Erythroblast (primary cell): ENCODE measurements at places on chromosomes 13 and 19.

GRCh38 chr19:19278315-19278714 lies 5.2 kb upstream of the TM6SF2 start:
- no peak for DNase-seq

GRCh38 chr19:29620931-29621351 lies 14.9 kb downstream of the POP4 start:
- no peak for DNase-seq

GRCh38 chr19:13165162-13165997 lies 15.2 kb downstream of the IER2 start:
- no peak for DNase-seq

- DNase-seq, result no peak
Measured at GRCh38 chr19:5035105-5035761, 66.3 kb downstream of the KDM4B start.

- no peak for DNase-seq
Measured at GRCh38 chr13:48892053-48892687, 83.5 kb upstream of the FNDC3A start.

DNA sequence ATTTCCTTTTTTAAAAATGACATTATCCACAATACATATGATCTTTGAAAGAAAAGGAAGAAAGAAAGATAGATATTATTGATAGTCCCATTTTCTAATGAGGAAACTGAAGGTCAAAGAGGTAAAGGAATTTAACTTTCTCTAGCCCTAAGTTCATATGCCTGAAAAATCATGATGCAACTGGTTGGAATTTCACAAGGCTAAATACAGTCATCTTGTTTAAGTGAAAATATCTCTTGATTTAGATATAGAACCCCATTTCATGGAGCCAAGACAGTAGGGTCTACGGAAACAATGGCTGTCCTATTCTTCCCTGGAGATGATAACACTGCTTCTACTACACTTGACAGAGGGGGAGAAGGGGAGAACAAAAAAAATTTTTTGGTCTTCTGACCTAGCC lies 366.2 kb downstream of the DNAJC15 start:
- no peak for DNase-seq

GRCh38 chr13:49410006-49410405 lies 33.9 kb downstream of the CAB39L start:
- peak; percentile 8 for DNase-seq

- no peak for DNase-seq
Measured at GRCh38 chr19:49331616-49332055, 3.6 kb upstream of the CD37 start.

GRCh38 chr13:106619688-106620555 lies 52.0 kb upstream of the ARGLU1 start:
- DNase-seq, result peak; percentile 43

GRCh38 chr19:3462991-3463713 lies 17.2 kb downstream of the SMIM24 start:
- DNase-seq, result no peak

- DNase-seq, result no peak
Measured at GRCh38 chr19:2033825-2034159, 17.3 kb downstream of the MKNK2 start.

- no peak for DNase-seq
Measured at GRCh38 chr19:41478171-41478570, 35.2 kb downstream of the ERICH4 start.

DNA sequence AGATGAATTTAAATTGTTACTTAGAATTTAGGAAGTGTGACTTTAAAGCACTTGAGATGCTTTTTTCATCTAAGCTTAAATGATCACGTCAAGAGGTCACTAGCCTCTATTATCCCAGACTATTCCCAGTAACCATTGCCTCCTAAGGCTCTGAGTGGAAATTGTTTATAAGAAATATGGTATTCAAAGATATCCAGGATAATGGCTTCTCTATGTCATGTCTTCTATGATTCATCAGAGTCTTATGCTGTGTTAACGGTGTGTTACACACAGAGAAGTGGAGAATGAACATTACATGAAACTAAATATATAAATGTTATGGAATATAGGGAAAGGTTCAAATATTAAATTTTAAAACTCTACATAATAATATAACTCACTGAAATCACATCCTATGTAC lies 79.8 kb upstream of the NBEA start:
- DNase-seq, result no peak

- peak; percentile 52 for DNase-seq
Measured at GRCh38 chr19:17681505-17682125, 6.5 kb downstream of the UNC13A start.

- DNase-seq, result no peak
Measured at GRCh38 chr13:113616991-113617749, 32.6 kb downstream of the TFDP1 start.

GRCh38 chr19:2912306-2912705 lies 11.6 kb downstream of the ZNF57 start:
- no peak for DNase-seq

DNA sequence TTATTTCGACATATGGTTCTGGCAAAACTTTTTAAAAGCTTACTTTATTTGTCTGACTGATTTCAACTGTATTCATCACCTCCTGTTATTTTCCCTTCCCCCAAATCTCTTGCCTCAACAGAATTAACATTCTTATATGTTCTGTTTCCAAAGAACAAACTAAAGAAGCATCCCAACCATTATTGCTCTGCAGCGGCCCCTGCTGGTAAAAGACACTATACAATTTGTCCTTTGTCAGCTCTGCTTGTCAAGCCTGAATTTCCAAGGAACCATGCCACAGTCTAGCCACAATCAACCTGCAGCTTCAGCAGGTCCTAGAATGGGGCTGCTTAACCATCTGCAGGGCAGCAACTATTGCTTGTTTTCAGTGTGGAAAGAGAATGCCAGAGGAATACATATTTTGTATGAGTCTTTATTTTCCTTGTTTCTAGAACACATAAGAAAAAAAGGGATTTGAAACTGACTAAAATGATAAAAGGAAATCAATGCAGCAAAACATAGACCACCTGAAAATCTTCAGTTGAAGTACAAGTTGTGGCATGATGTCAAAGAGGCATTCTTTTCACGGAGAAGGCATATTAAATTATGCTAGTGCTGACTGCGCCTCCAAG lies 845.3 kb downstream of the DIAPH3 start:
- DNase-seq, result peak; percentile 73

- DNase-seq, result no peak
Measured at GRCh38 chr13:92259523-92259922, 861.1 kb downstream of the GPC5 start.

- DNase-seq, result no peak
Measured at GRCh38 chr13:21719463-21719862, 48.6 kb downstream of the FGF9 start.

DNA sequence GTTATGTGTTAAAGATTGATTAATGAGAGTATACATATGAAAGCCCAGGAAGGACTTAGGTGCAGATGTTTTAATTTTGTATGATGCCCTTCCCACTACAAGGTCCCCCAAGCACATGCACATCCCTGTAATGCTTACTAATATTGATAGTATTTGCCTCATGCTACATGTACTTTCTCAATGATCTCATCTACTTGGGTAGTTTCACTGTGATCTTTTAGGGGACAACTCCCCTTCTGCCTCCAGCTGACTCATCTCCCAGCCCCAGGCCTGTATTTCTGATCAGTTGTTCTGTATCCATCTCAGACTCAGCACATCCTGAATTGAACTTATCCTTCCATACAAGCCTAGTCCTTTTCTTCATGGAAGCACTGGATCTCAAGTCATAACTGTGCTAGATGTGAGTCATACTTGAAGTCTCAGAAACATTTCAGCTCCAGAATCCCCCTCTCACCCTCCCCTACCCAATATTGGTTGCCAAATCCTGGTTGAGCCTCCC lies 49.4 kb upstream of the INTS6 start:
- no peak for DNase-seq

GRCh38 chr19:16118489-16119033 lies 6.9 kb downstream of the RAB8A start:
- DNase-seq, result no peak

DNA sequence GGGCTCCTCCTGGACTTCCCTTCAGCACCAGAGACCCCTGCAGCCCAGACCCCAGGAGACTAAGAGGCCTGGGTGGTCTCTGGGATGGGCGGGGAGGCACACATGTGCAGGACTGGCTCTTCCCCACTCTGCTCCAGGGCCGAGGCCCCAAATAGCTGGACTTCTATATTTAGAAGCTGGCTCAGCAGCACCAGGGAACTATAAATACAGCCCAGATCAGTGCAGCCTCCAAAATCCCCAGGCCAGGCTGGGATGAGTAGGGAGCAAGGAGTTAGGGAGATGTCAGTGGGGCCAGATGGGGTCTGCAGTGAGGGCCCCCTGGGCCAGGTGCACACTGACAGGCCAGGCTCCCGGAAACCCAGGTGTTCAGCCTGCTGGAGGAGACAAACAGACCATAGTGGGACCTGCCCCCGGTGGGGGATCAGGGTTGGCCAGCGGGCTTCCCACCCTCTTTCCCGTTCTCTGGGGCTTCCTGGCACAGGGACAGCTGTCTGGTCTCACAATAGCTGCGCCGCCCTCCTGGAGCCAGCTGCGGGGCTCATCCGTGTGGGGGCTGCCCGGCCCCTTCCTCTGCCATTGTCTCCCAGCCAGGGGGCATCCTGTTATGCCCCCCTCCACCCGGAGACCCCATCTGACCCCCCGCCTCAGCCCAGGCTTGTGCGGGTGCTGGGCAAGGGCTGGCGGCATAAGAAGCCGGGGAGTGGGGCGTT lies 5.5 kb upstream of the ADGRE5 start:
- no peak for DNase-seq

DNA sequence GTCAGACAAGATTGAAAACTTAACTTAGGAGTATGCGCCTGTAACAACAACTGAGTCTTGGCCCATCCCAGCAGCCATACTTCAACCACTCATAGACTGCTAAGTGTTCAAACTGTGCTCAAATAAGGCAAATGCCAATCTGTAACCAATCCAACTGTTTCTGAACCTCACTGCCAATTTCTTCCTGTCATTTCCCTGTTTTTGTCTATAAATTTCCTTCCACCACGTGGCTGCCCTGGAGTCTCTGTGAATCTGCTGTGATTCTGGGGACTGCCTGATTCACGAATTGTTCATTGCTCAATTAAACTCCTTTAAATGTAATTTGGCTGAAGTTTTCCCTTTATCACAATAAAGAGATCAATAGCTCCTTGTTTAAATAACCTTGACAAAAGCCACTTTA lies 50.8 kb upstream of the FREM2 start:
- no peak for DNase-seq

GRCh38 chr13:77459592-77459991 lies 75.9 kb upstream of the SCEL start:
- DNase-seq, result no peak

GRCh38 chr19:1566392-1567115 lies 1.6 kb downstream of the MEX3D start:
- DNase-seq, result no peak

DNA sequence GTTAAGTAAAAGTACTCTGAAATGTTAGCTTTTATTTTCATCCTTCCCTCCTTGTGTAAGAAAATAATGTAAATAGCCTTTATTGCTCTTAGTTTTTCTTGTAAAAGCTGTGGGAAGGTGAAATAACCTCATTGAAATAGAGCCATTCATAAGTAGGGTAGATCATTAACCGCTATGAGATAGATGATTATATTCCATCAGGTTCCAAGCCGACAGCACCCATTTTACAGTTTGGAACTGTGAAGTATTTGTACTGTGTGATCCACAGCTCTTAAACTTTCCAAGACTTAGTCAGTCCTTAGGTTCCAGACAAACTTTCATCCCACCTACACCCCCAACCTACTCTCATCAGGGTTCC lies 216.5 kb downstream of the TSHZ3 start:
- no peak for DNase-seq

GRCh38 chr19:29411113-29411581 lies 114.6 kb upstream of the VSTM2B start:
- DNase-seq, result no peak

DNA sequence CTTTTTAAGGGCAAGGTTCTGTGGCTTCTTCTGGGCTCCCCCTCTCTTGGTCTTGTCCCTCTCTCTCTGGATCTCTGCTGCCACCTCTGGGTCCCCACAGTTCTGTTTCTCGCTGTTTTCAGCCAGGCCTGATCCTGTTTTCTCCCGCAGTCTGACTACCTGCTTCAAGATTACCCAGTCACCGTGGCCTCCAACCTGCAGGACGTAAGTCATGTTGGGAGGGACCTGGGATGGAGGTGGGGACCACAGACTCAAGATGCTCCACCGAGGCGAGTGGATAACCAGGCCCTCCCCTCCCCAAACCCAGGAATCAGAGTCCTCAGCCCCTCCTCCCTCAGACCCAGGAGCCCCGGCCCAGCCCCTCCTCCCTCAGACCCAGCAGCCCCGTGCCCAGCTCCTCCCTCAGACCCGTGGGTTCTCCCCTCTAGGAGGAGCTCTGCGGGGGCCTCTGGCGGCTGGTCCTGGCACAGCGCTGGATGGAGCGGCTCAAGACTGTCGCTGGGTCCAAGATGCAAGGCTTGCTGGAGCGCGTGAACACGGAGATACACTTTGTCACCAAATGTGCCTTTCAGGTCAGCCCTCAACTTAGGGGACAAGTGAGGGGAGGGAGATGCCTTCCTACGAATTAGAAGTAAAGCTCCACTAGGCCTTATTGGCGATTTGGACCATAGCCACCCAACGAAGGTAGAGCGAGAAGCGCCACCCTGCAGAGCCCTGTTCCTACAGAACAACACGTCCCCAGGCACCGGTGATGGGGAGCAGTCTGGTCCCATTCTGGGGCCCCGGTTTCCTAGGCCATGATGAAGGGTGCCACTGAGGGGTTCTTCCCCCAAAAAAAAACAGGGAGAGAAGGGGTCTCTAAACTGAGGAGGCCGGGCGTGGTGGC lies 2.2 kb downstream of the FLT3LG start:
- no peak for DNase-seq
